ENCODE measurements at places on chromosomes 16 and 17. TPM values are rescaled to one million over a fixed set of nuclear protein-coding genes. Genes with fewer than 3 reads are reported as not detected.

- no peak for DNase-seq
Measured at GRCh38 chr16:14957576-14958322, 17.1 kb upstream of the PDXDC1 start.

The STH gene
- not detected for total RNA-seq

GRCh38 chr17:78973196-78973595 lies 6.5 kb downstream of the LGALS3BP start:
- DNase-seq, result no peak

- no peak for DNase-seq
Measured at GRCh38 chr17:69552986-69553667, 138.6 kb downstream of the MAP2K6 start.

The SPATA22 gene
- not detected for total RNA-seq

- no peak for DNase-seq
Measured at GRCh38 chr17:66165537-66166123, 26.3 kb downstream of the CEP112 start.

- no peak for DNase-seq
Measured at GRCh38 chr16:63983401-63983800, 1138.5 kb downstream of the CDH11 start.

- DNase-seq, result no peak
Measured at GRCh38 chr17:71342737-71343136, 778.1 kb upstream of the SOX9 start.

DNA sequence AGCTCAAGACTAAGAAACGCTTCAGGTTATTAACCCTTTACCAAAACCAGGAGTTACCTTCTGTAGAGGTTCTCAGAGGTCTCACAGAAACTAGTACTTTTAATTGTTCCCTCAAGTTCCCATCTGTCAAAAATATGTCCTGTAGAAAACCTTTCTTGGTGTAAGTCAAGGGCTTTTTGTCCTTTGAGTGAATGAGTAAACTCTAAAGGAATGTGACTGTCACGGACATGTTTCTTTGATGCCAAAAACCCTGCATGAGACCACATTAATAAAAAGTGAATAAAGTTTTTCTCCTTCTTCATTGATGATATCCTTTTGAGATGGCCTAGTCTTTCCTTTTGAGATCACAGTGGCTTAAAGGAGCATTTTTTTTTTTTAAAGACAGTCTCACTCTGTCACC lies 102.9 kb downstream of the NLK start:
- DNase-seq, result no peak

The FOXO3B gene
- 20.4 TPM for total RNA-seq

GRCh38 chr17:40303708-40304551 lies 5.0 kb upstream of the RARA start:
- no peak for DNase-seq

GRCh38 chr17:62898239-62898864 lies 67.7 kb upstream of the TANC2 start:
- DNase-seq, result no peak

GRCh38 chr17:19673623-19674022 lies 25.1 kb downstream of the ALDH3A2 start:
- no peak for DNase-seq

DNA sequence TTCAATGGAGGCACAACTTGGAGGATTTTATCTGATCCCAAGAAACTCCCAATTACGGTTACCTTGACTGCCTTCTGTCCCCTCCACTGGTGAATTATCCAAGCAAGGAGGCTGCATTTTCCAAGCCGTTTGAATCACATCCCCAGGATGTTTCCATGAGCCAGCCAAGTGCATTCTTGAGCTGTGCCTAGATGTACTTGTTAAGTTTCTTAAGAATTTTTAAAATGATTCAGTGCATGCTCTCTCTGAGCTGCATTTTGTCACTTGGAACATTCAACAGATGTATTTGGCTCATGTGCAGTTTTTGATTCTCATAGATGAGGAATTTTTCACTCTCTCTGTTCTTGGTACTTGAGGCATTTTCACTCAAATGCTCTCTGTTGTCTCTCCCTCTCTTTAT lies 202.6 kb upstream of the MYOCD start:
- DNase-seq, result no peak

DNA sequence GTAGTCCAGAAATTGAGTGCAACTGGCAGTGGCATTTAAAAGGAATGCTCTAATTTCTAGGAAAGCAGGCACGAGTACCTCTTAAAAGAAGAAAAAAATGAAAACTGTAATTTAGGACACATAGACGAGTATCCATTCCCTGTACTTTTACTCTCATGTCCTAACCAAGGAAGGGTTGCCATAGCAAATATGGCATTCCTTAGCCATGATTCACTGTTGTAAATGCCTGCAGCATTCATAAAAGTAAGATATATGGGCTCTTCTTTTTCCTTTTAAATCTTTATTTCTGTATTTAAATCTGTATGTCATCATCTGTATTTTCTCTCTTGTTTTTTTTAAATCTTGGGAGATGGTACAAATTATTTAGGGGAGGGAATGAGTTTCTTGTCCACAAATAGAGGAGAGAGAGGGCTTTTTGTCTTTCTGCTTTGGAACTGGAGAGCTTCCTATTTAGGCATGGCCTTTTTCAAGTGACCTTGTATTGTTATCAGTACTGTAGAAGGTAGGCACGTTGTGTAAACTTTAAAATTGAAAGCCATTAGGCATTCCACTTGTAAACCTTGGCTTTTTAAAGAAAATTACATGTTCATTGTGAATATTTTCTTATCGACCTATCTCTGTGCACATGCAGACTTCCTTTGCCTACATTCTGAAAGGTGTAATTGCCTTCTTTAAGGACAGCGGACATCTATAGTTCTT lies 50.0 kb downstream of the TENT4B start:
- DNase-seq, result no peak

GRCh38 chr16:69438465-69438864 lies 14.0 kb downstream of the CYB5B start:
- no peak for DNase-seq

DNA sequence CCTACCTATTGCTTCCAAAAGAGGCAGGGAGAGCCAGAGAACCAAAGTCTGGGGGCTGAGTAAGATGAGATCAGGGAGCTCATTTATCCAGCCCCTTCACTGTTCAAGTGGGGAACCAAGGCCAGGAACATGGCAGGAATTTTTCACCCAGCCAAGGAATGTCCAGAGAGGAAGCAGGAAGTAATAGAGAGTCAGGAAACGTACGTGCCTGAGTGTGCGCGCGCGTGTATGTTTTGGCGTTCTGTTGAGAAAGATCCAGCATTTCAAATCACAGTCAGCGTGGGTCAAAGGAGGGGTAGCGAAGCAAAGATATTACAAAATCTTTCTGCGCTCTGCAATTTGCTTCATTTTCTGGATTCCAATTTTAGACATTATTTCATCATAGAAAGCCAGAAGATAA lies 41.9 kb upstream of the WSCD1 start:
- no peak for DNase-seq

DNA sequence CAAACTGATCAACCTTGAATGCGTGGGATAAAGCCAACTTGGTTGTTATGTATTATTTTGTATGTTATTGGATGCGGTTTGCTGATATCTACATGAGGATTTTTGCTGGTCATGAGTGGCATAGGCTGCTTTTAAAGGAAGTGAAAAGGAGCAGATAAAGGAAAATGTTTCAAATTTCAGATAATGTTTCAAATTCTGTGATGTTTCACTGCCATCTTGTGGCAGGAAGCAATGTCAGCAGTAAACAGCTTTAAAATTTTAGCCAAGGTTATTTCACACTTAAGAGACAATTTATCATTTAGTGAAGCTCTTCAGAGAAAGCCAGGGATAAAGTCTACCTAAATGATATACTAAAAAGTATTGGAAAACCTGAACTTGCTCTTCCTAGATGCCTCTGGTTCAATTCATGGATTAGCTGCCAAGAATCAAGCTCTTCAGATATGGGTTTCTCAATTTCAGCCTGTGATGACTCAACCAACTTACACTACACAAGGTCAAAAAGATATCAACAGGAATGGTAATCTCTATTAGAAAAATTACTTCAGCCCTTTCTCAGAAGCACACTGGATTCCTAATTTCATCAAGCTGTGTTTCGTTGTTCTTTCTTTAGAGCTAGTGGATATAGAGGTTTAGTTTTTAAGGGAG lies 136.0 kb upstream of the C17orf78 start:
- no peak for DNase-seq

DNA sequence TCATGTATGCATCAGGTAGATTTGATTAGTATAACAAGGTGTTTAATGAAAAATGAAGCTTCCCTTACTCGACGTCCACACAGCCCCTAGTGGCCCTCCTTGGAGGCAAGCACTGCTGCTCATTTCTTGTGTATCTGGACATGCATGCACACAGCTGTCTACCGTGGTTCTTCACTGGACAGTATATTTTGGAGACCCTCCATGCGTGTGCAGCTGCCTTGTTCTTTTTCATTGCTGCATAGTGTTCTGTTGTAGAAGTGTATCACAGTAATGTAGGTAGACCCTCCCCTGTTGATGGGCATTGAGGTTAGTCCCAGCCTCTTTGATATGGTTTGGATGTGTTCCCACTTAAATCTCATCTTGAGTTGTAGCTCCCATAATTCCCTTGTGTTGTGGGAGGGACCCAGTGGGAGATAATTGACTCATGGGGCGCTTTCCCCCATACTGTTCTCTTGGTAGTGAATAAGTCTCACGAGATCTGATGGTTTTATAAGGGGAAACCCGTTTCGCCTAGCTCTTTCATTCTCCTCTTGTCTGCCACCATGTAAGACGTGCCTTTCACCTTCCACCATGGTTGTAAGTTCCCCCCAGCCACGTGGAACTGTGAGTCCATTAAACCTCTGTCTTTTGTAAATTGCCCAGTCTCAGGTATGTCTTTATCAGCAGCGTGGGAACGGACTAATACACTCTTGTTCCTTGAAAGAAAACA lies 6.3 kb downstream of the CMIP start:
- DNase-seq, result no peak

The TP53TG3C gene
- not detected for total RNA-seq

Data from progenitor cell of endocrine pancreas (in vitro differentiated cells).